ENCODE measurements at places on chromosomes 12 and 14.

- DNase-seq = no peak
Measured at GRCh38 chr12:129657179-129657578, 246.6 kb downstream of the TMEM132D start.

- no peak for DNase-seq
Measured at GRCh38 chr14:30159374-30159773, 231.7 kb upstream of the PRKD1 start.

DNA sequence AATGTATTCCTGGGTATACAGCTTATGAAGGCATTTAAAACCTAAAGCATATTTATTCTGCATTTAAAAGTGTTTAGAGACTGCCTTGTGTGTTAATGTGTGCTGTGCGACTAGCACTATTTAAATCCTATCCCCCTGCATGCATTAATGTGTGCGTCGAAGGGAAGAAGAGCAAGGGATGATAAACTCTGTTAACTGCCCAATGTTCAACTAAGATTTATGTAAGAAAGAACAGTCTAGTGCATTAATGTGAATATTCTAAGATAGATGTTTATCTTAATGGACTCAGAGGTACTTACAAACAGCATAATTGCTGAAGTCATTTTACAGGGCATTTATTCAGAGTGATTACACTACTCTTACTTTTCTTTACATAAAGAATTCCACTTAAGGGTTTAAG, 424.8 kb downstream of the DIO2 start:
- no peak for DNase-seq

- DNase-seq = no peak
Measured at GRCh38 chr12:116876151-116876869, 4.9 kb downstream of the HRK start.

GRCh38 chr14:56224229-56224628, 106.0 kb downstream of the PELI2 start:
- DNase-seq = no peak

GRCh38 chr12:67701121-67701520, 52.6 kb downstream of the DYRK2 start:
- DNase-seq = no peak

GRCh38 chr12:10741845-10742244, 18.7 kb upstream of the YBX3 start:
- DNase-seq = no peak

GRCh38 chr12:96176575-96176974, 17.6 kb upstream of the ELK3 start:
- no peak for DNase-seq

- no peak for DNase-seq
Measured at GRCh38 chr12:12960639-12961209, 8.8 kb upstream of the GPRC5D start.

DNA sequence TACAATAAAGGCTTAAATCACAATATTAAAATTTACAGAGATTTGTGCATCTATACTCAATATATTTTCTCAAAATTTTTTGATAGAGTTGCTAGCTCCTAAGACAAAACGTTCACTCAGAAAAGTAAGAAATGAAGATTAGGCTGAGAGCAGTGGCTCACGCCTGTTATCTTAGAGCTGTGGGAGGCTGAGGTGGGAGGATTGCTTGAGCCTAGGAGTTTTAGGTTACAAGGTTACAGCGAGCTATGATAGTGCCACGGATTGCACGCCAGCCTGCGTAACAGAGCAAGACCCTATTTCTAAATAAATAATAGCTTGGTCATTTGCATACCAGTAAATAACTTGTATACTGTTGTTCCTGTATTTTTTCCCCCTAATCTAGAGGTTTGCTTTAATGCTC, 35.0 kb upstream of the CFL2 start:
- no peak for DNase-seq

DNA sequence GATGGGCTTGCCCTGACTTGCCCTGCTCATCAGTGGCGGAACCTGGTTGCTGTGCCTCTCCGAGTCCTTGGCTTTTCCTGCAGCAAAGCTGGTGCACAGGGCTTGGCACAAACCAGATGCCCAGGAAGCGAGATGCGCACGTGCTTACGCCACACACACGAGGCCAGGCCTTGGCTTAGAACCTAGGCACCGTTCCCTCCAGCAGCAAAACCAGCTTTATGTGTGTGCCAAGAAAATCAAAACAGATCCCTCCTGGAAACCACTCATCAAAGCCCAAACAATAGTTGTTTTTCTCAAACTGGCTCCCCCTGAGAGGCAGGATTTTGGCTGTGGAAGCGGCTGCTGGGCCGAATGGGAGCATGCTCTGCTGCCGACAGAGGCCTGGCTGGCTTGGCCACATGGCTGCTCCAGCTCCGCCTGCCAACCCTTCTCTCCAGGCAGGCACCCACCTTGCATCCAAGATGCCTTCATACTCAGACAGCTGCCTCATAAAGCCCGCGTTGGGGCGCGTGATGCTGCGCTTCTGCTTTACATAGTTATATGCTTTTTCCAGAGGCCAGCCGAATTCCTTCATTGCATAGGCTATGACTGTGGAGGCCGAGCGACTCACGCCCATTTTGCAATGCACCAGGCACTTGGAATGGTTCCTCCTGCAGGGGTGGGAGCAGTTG, 58.7 kb downstream of the SSH1 start:
- DNase-seq = no peak

GRCh38 chr12:105449431-105449830, 118.9 kb downstream of the C12orf75 start:
- no peak for DNase-seq

- no peak for DNase-seq
Measured at GRCh38 chr14:61103541-61104339, 122.7 kb downstream of the SLC38A6 start.

DNA sequence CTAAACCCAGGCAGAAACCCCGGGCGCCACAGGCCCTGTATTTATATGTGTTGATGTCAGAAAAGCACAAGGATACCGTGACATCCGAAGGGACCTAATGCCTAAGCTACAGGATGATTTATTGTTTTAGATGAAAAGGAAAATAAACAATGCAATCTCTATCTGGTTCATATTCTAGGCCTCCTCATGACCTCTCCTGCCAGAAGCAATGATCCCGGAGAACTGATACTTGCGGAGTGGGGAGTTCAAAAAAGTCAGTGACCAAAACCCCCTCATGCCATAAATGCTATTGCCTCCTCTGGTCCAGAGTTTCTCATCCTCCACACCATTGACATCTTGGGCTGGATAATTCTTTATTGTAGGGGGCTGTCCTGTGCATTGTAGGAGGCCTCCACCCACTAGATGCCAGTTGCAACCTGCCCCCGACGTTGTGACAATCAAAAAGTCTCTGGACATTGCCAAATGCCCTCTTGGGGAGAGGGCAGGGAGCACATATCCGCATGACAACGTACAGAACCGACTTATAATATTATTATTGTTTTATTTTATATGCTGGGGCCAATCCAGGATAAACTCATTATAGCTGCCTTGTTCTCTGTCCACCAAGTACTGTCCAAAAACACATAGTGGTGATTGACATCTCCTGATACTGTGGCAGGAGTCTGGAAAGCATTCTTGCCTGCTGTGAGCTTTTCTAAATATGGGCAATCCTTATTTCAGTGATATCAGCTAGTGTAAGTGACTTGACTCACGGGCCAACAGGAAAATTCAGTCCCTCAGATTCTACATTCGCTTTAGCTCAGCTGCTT, 1.1 kb upstream of the CSRP2 start:
- DNase-seq = peak; percentile 54

DNA sequence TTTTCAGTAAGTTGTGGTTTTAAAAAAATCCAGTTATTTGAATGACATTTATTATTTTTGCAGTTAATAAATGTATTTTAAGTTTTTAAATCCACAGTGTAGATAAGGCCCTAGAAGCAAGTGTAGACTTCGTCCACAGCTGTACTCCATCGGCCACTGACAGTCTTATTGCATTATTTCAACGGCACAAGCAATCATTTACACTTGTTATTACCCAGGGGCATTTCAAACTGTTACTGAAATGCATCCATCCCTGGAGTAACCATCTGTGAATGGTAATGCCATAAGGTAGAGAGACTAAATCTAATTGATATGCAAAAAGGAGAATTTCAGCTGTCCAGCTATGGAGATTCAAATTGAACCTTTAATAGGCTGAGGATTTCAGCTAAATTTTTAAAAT, 48.4 kb downstream of the BICD1 start:
- no peak for DNase-seq

- no peak for DNase-seq
Measured at GRCh38 chr14:33206981-33207380, 268.3 kb downstream of the NPAS3 start.

DNA sequence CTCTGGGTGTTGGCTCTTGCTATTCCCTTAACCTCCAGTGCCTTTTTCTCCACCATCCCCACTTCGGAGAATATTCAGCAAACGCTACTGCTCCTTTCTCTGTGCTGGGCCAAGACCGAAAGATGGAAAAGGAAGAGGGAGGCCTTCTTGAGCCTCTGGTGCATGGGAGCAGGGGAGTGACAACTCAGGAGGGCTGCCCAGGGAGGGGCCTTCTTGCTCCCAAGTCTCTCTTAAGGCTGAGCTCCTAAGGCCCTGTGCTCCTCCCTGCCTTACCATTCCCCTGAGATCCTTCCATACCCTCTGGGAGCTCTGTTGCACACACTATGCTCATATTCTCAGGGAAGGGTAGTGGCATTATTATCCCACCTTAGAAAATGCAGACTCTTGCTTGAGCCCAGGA, 34.9 kb downstream of the SH2B3 start:
- no peak for DNase-seq

- no peak for DNase-seq
Measured at GRCh38 chr12:113591480-113591974, 119.9 kb upstream of the LHX5 start.

DNA sequence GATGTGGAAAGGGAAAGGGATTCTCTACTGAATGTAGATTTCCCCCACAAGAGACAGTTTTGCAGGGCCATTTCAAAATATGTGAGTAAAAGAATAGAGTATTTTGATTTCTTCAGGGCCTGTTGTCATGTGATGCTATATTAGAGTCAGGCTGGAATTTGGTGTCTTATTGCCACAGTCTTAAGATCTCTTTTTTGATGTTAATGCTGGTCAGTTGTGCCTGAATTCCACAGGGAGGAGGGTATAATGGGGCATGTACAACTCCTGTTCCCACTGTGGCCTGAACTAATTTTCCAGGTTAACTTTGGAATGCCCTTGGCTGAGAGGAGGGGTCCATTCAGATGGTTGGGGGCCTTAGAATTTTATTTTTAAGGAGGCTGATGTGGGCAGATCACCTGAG, 111.0 kb upstream of the MAX start:
- DNase-seq = no peak

DNA sequence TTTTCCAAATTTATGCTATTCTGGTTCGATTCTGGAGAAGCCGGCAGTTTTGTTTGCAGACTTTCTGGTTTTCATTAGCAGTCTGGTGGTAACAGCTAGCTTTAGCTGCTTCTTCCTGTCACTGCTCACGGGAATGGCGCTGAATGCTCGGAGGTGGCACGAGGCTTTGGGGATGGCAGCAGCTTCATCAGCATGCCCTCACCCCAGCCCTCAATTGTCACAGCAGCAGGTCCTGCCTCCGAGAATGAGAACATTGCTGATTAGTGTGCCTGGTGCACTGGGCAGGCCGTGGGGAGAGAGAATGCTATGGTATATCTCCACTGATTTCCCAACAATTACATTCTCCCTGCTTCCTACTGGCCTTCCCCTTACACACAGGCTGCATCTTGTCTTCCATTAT, 73.6 kb downstream of the SAMD4A start:
- DNase-seq = no peak

DNA sequence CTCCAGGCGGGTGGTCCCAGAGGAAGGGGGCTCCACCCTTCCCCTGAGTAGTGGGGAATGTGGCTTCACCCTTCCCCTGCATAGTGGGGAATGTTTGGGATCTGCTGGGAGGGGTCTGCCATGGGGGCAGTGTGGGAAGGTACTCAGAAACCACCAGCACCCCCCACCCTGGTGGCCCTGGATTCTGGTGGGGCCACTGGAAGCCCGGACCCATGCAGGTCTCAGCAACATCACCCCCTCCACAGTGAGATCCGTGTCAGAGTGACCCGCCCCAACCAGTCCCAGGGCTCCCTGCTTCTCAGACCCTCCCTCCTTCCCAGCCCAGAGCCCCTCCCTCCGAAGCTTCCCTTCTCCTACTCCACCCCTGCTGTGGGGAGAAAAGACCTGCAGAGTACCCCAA, 30.3 kb upstream of the INF2 start:
- no peak for DNase-seq

- no peak for DNase-seq
Measured at GRCh38 chr14:54591461-54591860, 24.5 kb downstream of the SAMD4A start.

- no peak for DNase-seq
Measured at GRCh38 chr14:74414403-74415114, 11.5 kb downstream of the SYNDIG1L start.

DNA sequence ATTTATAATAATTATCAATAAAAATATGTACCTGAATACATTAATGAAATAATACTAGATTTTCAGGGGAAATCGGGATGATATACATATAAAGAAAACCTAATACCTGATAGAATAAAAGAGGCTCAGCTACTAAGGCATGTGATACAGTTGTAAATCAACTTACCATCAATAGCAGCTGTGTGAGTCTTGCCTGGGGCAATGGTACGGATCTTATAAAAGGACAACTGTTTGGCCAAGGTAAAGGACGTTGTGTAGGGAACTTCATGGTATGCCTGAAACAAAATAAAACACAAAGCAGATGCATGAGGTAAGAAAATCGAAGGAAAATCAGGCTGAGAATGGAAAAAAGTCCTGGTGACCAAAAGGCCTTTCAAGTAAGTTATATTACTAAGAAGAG, 25.4 kb downstream of the NEK9 start:
- no peak for DNase-seq

GRCh38 chr12:132003846-132004245, 54.1 kb downstream of the EP400 start:
- DNase-seq = no peak

GRCh38 chr14:67553547-67553946, 20.5 kb downstream of the PLEKHH1 start:
- DNase-seq = no peak

Data from HuH-7 (cell line).